Left forelimb (tissue), 1 donor: ENCODE measurements at places on chromosomes 1 and 21.

- DNase-seq, result no peak
Measured at GRCh38 chr1:233707880-233708815, 94.2 kb downstream of the KCNK1 start.

- DNase-seq, result no peak
Measured at GRCh38 chr1:11654137-11654938, at the start of the genes FBXO2 and FBXO44. Gene FBXO2 (minus strand): TSS chr1:11654429. CDS start chr1:11654340, 89 bp downstream. Gene FBXO44 (plus strand): TSS chr1:11654877. CDS start chr1:11655836, 959 bp downstream.

DNA sequence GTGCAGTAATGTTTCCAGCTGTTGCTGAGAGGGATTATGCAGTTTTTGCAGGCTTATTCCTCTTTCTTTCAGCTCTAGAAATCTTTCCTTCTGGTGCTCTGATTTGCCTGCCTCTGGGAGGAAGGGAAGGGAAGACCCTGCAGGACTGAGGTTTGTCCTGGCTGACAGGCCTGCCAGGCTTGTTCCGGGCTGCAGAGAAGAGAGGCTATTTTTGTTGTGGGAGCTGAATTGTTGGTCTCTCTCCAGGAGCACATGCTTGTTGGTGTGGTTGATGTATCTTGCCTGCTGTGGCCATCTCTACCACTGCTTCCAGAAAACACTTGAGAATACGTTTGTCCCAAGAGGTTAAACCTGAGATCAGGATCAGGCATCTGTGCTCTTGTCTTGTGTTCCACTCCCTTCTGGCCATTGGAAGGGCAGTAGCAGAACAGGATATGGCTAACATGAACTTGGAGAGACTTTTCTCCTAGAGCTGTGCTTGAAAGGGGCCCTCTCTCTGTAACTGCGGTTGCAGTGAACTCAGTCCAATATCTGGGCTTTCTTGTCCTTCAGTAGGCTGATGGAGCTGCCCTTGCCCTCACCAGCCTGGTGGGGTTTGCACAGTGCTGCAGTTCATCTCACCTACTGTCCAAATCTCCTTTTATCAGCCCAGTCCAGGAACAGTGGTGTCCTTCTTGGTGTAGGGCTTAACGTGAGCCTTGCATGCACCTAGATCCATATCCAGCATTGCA, 21.5 kb upstream of the SLC25A34 start:
- no peak for DNase-seq

DNA sequence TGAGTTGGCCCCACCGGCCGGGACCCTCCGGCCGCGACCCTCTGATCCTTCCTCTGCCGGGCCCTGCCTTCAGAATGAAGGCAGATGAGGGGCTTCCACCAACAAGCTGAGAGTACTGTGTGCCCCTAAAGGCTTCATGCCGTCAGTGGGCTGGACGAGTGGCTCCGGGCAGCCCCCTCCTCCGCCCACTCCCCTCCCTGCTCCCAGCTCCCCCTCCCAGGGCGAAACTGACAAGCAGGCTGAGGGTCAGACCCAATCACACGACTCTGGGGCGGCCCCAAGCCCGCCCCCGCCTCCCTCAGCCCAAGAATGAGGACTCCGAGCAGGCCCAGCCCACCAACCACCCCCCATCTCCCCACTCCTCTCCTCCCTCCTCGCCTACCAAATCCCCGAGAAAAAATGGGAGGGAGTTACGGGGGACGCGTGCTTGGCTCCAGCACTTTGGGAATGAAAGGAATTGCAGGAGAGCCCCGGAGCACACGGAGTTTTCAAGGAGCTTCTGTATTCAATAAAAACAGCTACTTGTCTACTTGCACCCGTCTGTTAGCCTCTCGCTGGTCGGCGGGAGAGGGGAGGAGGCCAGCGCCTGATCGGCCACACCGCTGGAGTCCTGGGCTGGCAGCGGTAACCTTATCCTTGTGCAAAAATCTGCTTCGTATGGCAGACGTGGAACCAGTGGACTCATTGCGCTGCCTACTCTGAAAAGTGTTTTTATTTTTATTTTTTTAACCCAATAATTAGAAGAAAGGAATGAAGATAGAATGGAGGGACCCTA, at the start of gene COL11A1:
Gene COL11A1 (minus strand): TSS at position 147 of the 775 bp plus-strand sequence. CDS start 344 bp downstream, outside the sequence.
- DNase-seq, result peak; percentile 86

DNA sequence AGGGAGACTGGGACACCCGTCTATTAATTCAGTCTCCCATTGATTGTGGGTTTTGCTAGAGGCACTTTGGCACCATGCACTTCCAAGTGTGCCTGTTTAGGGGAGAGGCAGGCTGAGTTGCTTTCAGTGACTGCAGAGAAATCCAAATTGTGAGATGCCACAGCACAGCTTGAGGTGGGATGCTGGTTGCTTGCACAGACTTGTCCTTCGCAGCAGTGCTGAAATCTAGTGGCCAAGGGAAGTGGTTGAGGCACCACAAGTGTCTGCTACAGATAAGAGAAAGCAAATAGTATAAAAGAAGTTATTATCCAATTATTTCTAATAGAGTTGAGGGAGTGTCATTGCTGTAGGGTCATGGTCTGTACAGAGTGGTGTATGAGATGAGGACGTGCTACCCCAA, 40.0 kb upstream of the APP start:
- DNase-seq, result no peak

GRCh38 chr1:74504125-74504932, 8.1 kb downstream of the LRRC53 start:
- DNase-seq, result no peak

DNA sequence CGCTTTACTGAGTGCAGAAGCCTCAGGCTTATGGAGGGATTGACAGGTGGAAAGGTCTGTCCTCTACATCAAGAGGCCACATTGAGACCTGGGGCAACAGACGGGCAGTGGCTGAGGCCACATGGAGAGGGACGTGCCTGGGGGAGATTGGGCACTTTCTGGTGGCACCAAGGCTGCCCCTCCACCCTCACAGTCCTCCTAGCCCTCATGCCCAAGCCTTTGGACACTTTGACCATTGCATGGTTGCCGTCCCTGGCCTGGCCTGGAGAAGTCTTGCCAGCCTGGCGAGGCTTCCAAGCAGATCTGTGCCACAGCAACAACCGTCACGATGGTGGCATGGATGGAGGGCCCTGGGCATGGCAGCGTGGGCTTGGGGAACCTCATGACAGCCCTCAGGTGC, 192.1 kb upstream of the VAMP3 start:
- no peak for DNase-seq

DNA sequence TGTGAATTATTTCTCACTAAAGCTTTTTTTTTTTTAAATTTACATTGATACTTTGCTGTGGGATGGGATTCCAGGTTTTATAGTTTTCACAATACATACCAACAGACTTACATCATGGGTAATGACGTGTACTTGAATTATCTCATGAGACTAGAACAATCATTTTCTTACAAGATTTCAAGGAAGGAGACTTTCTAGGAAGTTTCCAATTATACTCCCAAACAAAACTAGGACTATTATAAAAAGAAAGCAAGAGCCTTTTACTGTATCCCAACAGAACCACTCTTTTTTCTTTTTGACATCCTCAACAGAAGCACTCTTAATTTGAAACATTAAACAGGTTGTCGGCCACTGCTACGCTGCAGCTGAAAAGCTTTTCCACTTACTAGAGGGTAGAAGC, 48.7 kb downstream of the TESK2 start:
- DNase-seq, result no peak

DNA sequence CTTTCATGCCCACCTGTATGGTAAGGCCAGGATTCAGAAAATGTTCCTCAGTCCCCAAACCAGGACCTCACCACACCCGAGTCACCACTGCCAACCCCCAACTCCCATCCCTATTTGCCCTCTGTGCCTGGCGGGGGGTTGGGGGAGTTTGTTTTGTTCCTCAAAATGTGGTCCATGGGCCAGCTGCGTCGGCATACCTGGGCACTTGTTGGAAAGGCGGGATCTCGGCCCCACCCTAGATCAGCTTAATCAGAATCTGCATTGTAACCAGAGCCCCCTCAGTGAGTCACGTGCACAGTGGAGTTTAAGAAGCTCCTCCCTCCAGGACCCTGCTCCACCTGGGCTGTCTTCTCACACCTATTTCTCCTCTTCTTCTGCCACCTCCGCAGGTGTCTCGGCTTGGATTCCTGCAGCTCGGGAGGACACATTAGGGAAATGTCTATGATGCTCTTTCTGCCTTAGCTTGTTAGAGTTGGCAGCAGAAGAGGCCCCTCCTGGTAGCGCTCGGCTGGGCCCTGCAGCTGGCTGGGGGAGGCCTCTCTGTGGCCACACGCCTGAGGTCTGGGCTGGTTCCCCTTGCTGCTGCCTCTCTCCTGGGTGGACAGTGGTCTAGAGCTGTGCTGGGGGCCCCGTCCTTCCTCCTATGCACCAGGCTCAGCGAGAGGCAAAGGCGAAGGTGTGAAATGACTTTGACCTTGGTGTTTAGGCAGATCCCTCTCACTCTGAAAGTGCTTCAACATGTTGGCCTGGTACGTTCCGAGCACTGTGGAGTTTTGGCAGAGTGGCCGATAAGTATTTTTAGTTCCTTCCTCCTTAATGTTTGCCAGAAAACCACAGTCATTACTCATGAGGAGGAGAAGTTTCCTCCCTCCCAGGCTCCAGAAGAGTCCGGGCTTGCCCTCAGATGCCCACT, 41.8 kb upstream of the CAMTA1 start:
- DNase-seq, result peak; percentile 68

- no peak for DNase-seq
Measured at GRCh38 chr21:42443876-42444744, 40.4 kb downstream of the UBASH3A start.

DNA sequence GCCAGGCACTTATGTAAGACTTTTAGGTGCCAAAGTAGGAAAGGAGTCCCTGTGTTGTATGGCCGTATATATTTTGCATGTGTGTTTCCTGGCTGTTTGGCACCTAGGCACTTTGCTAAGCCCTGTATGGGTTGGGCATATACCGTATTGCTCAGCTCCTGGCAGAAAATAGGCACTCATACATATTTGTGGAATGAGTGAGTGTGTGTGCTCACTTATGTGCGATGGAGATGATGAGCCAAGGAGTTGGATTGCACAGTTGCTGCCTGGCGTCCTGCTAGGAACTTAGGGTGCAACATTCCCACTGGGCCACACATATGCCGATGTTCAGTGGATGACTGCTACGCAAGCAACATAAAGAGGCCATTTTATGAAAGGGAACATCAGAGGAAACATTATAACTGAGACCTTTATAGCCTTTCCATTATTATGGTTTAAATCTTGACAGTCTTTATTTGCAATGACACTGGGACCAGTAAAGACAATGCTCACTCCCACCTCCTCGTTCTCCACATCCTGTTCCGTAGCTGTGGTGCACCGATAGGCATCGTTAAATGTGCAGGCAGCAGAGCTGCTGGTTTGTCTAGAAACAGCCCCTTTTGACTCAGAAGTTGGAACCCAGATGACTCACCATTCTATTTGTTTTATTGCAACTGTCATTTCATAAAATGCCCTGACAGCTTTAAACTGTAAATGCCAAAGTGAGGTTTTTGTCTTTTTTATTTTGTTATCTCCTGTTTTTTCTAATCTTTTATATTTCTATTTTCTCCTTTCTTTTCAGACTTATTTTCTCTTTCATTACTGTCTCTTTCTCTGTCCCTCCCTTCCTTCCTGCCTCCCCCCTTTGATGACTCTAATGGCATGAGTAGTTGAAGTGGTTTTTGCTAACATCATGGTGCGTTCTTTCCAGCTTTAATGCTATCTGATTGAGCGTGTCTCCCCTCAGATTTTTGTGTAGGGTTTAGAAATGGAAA, 36.1 kb downstream of the PEX14 start:
- no peak for DNase-seq

- no peak for DNase-seq
Measured at GRCh38 chr1:56540467-56540866, 38.9 kb downstream of the PLPP3 start.

- no peak for DNase-seq
Measured at GRCh38 chr1:2224170-2224584, 3.9 kb upstream of the SKI start.

GRCh38 chr1:220810963-220811362, 24.2 kb downstream of the MTARC1 start:
- DNase-seq, result no peak

DNA sequence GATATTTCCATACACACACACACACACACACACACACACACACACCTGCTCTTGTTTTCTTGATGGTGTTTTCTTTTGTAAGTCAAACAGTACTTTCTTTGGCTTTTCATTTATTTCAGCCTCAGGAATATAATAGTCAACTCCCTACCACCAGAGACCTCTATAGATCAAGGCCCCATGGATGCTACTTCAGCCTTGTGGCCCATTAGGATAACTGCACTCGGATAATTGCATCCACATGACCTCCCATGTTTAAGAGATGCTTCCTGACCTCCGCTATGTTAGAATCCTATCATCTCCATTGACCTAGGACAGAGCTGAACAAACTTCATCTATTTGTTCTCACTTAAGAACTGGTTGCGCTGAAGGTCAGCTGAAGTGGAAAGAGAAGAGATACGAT, 1094.0 kb upstream of the B3GALT2 start:
- DNase-seq, result no peak

GRCh38 chr1:54959241-54959640, 21.2 kb upstream of the TMEM61 start:
- DNase-seq, result no peak

DNA sequence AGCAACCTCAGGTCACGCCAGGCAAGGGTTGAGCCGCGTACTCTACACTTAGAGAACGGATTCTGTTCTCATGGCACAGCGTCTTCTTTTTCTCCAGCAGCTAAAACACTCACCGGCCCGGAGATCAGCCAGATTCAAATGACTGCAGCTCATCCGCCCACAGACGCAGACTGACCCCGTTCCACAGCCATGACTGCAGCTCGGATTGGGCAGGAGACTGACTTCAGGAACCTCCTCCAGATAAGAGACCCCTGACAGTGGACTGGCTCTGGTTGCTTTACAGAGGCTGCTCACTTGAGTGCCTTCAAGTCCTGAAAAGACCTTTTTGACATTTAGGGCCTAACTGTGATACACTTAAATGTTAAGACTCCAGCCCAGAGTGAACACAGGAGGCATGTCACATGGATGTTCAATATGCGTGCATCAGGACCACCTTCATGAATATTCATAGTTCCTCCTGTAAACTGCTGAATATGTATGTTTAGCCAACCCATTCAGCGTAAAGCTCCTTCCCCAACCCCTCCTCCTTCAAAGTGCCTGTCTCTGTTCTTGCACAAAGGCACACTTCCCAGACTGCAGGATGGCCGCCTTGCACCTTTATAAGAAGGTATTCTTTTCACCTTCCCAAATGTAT, 42.6 kb downstream of the BACE2 start:
- DNase-seq, result no peak

DNA sequence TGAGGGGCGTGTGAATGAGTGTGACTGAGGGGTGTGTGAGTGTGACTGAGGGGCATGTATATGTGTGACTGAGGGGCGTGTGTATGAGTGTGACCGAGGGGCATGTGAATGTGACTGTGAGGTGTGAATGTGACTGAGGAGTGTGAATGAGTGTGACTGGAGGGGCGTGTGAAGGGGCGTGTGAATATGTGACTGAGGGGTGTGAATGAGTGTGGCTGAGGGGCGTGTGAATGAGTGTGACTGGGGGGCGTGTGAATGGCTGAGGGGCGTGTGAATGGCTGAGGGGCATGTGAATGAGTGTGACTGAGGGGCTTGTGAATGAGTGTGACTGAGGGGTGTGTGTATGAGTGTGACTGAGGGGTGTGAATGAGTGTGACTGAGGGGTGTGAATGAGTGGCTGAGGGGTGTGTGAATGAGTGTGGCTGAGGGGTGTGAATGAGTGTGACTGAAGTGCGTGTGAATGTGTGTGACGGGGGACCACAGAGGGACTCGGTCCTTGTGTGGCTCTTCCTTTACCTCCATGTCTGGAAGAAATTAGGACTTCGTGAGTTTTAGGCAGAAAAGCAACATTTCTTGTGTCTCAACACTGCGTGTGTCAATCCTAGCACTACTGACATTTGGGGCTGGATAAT, 105.8 kb downstream of the GLIS1 start:
- no peak for DNase-seq
